ENCODE measurements at places on chromosomes 5 and 9.

DNA sequence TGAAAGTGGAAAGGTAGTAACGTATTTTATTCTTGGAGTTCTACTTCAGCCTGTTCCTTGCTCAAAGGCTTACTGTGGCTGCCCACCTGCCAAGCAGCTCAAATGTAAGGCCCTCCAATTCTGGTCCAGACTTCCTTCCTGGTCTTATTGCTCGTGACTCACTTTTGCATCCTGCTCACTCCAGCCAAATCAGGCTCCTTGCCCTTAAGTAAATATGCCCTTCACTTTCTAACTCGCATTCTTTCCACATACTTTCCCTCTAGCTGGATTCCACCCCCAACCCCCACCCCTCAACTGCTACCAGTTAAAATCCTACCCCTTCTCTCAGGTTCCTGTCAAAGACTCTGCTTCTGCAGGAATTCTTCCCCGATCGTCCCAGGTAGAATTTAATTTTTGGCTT, 96.6 kb downstream of the GALNT10 start:
- DNase-seq: no peak

DNA sequence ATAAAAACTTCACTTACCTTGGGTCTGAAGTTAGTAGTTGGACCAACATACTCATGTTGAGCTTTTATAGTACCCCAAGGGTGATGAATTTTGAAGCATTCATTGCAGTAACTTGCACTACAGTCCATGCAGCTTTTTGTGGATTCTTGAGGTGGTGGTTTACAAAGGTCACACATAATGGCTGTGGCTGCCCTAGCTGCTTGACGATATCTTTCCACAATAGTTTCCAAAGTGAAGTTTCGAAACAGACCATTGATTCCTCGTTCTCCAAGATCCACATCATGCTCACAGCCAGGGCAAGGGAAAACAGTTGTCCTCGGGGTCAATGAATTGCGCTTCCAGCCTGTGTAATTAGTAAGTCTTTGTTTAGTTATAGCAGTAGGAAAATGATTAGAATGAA, 22.7 kb downstream of the TRIM36 start:
- DNase-seq: no peak

DNA sequence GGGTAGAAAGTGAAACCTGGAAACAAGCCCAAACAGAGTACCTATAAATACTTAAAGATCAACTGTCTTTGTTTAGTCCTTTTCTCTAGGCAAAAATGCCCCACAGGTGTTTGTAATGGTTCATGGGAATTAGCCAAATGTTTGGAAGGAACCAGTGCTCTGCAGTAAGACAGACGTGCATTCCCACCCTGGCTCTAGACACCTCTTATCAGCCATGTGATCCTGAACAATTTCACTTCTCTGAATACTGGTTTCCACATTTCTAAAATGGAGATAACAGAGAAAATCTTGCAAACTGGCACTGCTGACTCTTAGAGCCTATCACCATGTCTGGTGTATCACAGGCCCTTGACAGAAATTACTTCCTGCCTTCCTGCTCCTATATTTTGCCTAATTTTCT, 30.0 kb downstream of the GLIS3 start:
- DNase-seq: no peak

GRCh38 chr9:121945281-121945680, 147.8 kb downstream of the TTLL11 start:
- DNase-seq: no peak

- DNase-seq: no peak
These were observed 134.0 kb downstream of the DMRT2 start for GRCh38 chr9:1184146-1184545.

DNA sequence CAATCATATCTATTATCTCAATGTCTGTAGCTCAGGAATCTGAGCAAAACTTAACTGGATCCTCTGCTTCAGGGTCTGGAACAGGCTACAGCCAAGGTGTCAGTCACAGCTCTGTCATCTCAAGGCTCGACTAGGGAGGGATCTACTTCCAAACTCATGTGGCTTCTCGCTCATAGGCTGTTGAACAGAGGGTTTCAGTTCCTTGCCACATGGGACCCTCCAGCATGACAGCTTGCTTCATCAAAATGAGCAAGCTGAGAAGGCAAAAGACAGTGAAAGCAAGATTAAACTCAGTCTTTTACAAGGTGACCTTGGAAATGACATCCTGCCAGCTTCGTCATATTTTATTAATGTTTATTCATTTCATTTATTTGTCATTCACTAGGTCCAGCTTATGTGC, 111.7 kb downstream of the GADD45G start:
- no peak for DNase-seq

GRCh38 chr9:111805830-111806241, 11.1 kb upstream of the SHOC1 start:
- no peak for DNase-seq

DNA sequence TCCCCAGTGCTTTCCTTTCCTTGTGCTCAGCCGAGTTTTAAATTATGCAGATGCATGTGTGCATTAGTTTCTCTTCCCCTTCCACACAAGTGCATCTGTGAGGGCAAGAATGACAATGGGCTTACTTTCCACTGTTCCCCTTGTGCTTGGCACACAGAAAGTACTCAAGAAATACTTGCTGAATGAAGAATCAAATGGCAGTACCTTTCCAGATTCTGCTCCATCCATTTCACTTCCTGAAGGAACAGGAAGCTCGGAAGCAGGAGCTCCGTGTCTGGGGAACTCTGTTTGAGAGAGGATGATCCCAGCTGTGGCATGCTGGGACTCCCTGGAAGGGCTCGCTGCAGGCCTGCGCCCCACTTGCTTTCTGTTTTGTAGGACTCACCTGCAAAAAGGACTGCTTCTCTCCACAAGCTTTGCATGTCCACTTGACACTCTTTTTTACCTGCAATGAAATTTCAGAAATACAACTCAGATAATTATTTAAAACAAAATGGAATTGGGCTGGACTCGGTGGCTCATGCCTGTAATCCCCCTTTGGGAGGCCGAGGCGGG, 5.5 kb downstream of the MRNIP start:
- DNase-seq: no peak

DNA sequence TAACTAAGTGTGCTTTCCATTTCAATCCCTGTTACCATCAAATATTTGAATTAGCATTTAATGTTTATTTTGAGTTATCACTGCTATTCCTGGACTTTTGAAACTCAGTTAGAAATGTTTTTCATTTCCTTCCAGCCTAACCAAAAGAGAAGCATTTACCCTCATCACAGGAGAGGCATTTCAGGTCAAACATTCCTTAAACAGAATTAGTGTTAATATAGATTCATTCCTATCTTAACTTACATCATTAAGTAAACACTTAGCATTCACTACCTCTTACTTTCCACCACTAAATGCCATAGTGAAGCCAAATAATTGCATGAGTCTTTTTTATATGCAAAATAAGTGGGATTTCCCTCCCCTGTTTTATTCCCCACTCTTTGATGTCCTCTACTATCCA, 136.6 kb upstream of the OR13F1 start:
- DNase-seq: no peak

- no peak for DNase-seq
These were observed 343.7 kb upstream of the KLF4 start for GRCh38 chr9:107833295-107833694.

GRCh38 chr5:84831701-84832100, 447.0 kb upstream of the EDIL3 start:
- DNase-seq: no peak

DNA sequence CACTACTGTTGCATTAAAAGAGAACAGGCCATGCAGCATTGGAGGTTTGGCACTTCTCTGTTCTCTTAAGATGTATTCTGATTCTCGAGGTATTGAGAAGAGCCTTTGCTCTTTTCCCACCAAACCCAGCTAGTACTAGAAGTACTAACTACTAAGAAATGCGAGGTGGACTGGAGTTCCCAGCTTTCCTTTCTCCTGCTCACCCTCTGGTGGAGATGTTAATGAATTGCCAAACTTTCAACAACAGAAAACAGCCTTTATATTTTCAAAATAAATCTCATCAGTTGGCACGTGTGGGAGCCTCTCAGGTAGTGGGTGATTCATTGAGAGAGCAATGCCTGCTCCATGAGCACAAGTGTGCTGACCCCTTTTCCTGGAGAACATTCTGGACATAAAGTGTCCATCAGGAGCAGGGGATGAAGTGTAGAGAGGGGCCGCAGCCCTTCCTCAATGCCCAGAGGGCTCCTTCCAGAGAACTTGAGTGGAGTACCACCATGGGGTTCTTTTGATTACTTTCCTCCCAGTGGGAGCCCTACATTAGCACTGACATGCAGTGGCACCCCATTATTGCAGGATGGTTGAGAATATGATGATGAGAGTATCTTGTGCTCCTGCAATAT, 45.7 kb downstream of the TMEM174 start:
- DNase-seq: no peak

DNA sequence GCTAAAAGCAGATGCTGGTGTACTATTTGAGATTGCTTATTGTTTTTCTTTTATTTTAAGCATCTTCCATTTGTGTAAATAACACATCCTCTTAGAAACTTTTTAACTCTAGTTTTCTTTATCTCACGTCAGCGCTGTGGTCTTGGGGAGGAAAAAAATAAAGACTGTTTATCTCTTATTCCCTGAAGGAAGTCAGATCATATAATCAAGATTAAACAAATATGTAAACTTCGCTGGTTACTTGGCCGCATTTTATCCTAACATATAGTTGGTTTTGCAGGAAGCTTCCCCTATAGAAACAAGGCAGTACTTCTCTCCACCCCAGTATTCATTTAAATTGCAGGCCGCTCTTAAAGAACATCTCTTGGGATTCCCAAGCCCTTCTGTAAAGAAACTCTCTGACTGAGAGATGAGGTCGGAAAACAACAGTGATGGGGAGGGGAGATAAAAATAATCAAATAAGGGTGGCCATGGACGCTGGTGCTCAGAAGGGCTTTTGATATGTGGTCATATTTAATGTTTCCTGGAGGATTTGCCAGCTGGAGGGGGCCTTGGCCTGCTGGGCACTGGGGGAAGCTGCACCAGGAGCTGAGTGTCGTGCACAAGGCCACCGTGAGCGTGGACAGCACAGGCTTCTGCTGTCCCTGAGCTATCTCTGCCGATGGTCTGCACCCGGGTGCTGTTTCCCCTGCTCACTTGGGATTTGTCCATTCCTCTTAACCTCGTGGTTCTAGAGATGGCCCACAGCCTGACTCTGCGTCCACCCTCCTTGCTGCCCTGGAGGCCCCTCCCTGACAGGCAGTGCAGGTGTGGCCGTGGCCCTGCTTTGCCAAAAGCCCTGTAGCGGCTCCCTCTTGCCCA, 23.8 kb downstream of the NEURL1B start:
- DNase-seq: no peak

DNA sequence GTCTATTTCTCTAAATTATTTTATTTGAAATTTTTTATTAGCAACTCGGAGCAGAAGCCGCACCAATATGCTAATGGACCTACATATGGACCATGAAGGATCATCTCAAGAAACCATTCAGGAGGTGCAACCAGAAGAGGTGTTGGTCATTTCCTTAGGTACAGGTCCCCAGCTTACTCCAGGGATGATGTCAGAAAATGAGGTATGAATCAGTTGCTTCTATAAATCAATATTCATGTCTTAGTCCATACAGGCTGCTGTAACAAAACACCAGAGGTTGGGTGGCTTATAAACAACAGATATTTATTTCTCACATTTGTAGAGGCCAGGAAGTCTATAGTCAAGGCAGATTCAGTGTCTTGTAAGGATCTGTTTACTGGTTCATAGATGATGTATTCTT, 50.8 kb downstream of the GAPVD1 start:
- no peak for DNase-seq

DNA sequence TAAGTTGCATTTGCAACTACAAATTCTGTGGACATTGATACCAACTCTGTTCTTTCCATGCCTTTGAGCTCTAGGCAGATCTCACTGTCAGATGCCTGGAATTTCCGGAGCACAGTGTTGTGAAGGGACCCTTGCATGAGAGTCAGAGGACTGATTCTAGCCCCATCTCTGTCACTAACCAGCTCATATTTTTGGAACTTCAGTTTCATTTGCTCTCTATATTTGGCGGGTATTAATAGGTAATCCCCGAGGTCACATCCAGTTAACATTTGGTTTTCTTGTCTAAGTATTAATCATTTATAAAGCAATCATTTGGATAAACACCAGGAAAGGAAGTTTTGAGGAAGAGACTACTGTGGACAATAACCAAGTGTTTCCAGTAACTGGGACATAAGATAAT, 115.7 kb downstream of the MAN2A1 start:
- DNase-seq: no peak

DNA sequence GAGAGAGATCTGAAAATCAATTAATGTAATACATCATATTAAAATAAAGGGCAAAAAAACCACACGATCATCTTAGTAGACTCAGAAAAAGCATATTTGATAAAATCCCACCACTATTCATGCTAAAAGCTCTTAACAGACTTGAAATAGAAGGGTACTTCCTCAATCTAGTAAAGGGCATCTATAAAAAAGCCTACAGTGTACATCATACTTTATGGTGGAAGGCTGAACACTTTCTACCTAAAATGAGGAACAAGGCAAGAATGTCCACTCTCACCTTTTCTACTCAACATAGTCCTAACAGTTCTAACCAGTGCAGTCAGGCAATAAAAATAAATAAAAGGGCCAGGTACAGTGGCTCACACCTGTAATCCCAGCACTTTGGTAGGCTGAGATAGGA, 38.9 kb downstream of the POLK start:
- no peak for DNase-seq

DNA sequence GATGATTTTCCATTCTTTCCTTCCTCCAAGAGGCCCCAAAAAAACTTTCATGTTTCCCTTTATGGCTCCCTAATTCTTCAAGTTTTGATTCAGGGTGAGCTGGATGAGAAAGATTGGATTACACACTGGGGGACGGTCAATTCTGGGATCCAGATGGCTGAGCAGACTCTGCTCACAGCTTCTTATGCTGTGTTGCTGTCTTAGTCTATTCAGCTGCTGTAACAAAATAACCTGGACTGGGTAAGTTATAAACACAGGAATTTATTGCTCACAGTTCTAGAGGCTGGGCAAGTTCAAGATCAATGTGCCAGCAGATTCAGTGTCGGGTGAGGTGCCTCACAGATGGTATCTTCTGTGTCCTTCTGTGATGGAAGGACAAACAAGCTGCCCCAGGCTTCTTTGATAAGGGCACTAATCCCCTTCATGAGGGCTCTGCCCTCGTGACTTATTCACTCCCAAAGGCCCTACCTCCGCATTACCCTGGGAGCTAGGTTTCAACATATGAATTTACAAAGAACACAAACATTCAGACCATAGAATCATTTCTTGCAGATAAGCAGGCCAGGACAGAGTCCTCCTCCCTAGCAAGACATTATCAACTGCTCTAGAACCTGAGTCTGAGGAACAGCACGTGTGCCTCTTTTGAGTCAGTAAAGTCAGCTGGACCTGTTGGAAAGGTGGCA, 23.1 kb upstream of the SMAD5 start:
- no peak for DNase-seq

DNA sequence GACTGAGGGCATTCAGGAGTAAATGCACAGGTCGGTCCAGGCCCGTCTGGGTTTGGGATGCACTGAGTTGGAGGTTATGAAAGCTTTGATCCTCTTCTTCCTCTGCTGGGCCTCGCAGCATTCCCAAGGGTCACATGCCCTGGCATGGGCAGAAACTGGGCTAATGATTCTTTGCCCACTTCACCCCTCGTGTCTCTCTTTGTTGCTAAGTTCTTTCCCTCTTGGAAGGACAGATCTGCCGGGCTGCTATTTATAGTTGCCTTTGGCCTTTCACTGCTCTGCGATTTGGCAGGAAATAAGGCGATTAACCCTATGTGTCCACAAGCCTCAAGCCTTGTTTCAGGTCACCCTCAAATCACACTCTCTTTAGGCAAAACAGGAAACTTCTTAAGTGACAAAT, 66.9 kb downstream of the ENTREP1 start:
- no peak for DNase-seq

Data from NCI-H1417 treated with DMSO at 0.1 percent for 48 hours (cell line).